Stimulated activated CD4-positive, alpha-beta T cell treated with anti-CD3 and anti-CD28 coated beads, Interleukin-1b, Interleukin-23, amount 100 ng/mL, for 1 hour (primary cell): ENCODE measurements at places on chromosomes 16 and 17.

GRCh38 chr17:34653511-34653910 lies 74.1 kb downstream of the TMEM132E start:
- no peak for DNase-seq

- DNase-seq: no peak
Observed at GRCh38 chr16:62712566-62712965, 676.3 kb upstream of the CDH8 start.

GRCh38 chr16:77834635-77835540 lies 46.5 kb downstream of the VAT1L start:
- no peak for DNase-seq

DNA sequence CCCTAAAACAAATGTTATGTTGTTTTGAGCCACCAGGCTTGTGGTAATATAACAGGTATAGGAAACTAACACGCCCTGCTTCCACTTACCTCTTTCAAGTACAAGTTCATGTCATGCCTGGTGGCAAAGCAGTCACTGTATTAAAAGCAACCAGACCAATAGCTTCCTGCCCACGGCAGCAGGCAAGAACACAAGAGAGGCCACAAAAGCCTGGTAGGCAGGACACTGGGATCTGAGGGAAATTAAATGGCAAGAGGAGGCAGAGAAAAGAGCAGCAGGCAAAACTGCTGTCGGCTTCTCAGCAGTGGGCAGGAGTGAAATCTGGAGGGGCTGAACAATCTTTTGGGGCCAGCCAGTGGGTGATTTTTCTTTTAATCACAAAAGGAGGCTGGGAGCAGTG lies 2.2 kb downstream of the CYTH1 start:
- peak; percentile 37 for DNase-seq

- no peak for DNase-seq
Observed at GRCh38 chr17:82655038-82655479, 6.8 kb upstream of the WDR45B start.
